ENCODE measurements at places on chromosomes 1 and 21.

GRCh38 chr1:169263059-169263458 is 104.5 kb downstream of the NME7 start:
- DNase-seq = no peak

- no peak for DNase-seq
Measured at GRCh38 chr1:77319036-77319705, 37.4 kb downstream of the AK5 start.

DNA sequence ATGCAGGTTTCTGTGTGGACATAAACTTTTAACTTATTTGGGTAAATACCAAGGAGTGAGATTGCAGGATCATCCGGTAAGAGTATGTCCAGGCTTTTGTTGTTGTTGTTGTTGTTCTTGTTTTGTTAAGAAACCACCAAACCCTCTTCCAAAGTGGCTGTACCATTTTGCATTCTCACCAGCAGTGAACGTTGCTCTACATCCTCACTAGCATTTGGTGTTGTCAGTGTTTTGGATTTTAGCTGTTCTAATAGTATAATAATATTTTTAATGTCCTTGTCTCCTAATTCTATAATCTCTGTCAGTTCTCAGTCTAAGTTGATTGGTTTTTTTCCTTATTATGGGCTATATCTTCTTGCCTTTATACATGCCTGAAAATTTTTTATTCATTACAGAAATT is 37.8 kb downstream of the TENT5C start:
- no peak for DNase-seq

DNA sequence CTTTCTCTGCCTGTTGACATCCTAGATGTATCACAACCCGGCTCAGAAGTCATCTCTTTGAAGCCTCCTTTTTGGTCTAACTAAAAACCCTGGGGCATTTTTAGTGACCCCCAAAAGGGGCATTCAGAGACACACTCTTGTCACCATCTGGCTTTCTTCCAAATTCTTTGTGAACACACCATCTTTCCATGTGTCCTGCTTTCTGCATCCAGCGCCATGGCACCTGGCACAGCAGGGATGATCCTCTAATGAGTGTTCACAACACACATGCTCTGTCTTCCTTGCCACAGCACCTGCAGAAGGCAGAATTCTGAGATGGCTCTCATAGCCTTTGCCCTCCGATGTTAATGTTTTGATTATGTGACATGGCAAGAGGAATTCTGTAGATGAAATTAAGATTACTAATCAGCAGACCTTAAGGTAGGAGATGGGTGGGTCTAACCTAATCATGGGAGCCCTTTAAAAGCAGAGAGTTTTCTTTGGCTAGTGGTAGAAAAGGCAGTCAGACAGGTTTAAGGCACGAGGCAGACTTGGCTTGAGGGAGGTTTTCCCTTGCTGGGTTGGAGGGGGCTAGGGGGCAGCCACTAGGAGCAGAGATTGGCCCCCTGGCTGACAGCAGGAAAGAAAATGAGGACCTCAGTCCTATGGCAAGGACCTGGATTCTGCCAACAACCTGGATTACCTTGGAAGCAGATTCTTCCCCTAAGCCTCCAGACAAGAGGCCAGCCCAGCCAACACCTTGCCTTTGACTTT is 4.9 kb upstream of the TMEM61 start:
- DNase-seq = no peak

DNA sequence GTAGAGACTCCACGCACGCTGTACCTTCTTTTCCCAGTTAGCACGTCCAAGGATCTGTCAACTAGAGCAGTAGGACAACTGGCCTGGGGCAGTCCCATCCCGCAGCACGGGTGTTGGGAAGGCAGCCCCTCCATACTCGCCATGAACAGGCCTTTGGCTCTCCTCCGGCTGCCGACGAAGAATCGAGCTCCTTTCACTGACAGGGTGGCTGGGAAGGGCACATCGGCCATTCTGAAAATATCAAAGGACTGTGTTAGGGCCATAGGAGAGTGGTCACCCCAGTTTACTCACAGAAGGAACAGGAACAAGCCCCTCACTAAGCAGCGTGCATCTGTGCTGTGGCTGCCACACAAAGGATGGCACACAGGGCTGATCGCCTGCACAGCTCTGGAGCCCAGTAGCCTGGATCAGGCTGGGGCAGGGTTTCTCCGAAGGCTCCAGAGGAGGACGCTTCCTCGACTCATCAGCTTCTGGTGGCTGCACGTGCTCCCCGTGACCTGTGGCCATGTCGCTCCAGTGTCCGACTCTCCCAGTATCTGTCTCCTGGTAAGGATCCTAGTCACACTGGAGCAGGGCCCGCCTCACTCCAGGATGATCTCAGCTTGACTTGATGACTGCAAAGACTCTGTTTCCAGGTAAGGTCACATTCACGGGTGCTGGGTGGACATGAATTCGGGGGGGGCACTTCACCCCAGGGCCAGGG is 8.9 kb downstream of the KRTAP10-1 start:
- no peak for DNase-seq

DNA sequence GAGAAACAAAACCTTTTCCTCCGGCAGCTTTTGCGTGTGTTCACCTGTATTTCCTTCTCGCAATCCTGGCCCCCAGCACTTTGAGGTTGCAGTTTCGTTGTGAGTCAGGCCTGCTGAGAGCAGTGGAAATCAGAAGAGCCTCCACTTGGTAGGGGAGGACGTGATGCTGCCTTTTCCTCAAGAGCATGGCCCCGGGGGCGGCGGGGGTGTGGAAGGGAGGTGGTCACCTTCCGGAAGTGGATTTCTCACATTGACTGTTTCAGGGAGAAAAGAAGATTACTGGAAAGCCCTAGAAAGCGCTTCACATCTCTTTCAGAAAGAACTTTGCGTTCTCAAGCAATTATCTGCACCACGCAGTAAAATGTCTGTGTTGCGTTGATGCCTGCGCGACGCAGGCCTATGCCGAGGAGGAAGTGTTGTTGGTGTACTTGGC is 12.2 kb upstream of the IL10 start:
- peak; percentile 31 for DNase-seq

DNA sequence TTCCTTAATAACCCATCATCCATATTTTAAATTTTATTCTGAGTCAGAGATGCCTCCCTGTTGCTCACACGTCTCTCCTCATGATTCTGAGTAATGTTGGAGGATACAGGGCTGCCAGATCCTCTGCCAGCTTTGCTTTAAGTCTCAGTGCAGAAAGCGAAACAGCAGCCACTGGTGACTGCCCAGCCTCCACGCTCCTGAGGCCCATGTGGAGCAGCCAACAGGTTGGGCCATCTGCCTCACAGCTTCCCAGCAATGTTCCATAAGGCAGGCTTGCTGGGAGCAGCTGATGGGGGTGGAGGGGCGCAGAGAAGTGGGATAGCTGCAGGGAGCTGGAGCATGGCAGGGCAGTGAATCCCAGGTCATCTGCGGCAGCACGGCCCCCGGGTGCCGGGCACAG is 104.2 kb downstream of the IGSF21 start:
- no peak for DNase-seq

GRCh38 chr1:221886743-221887414 is 145.0 kb upstream of the DUSP10 start:
- no peak for DNase-seq

DNA sequence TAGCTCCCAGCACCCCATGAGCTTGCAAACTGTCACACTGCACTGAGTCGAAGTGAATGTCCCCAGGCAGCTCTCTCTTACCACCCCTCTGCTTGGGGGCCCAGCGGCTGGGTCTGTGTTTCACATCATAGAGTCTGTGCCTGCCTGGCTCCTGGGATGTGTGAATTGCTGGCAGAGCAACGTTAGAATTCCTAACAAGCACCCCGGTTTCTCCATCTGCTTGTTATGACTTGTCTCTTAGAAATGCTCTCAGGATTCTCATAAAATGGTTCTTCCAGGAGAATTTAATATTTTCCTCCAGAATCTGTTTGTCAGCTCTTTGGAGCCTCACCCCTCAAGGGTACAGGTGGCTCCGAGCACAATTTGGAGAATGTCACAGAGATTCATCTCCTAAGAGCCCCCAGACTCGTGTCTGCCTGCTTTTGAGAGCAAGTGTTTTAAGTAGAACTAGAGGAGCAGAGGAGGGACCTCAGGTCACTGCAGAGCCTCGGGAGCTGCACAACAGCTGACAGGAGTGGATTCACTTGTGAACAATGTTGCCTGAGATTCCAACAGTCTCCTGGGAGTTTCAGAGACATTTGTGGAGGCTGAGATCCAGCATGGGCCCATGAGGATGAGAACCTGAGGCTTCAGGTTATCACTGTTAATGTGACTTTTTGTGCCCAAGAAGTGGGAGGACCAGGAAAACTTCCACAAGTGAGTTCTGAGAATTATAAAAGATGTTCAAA is 131.5 kb downstream of the KCNJ6 start:
- no peak for DNase-seq

GRCh38 chr21:41043014-41043413 is 124.9 kb upstream of the BACE2 start:
- DNase-seq = no peak

DNA sequence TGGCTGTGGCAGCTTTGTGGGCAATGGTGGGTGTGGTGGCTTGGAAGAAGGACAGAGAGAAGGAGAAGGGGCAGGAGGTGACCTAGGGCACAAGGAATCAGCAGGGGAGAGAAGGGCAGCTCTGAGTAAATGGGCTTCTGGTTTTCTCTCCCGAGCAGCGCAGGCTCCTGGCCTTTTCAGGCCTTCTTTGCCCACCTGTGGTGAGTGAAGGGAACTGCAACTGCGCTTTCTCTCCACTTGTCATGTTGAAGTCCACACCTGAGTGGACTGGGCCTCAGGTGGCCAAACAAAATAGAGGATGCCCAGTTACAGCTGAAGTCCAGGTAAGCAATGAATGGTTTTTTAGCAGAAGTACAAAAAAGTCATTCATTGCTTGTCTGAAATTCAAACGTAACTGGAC is 29.4 kb upstream of the KCNA10 start:
- no peak for DNase-seq

- DNase-seq = no peak
Measured at GRCh38 chr1:178057912-178058534, 35.9 kb upstream of the RASAL2 start.

DNA sequence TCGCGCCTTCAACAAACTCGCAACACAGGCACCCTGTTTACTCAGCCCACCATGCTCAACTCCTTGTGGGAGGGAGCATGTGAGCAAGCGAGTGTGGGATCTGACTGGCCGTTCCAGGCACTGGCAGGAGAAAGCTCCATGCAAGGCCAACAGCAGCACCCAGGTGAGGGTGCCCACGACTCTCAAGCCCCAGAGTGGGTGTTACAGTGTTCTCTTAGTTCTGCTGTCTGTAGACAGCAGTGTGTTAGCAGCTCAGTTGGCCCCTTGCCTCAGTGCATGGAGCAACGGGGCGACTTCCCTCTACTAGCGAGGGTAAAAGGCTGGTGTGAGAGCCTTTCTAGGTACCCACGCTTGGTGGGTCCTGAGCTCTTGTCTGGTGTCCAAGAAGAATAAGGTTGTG is 114.6 kb downstream of the PIGK start:
- no peak for DNase-seq

- DNase-seq = no peak
Measured at GRCh38 chr1:196651637-196652215, at the start of gene CFH. CFH (plus strand) TSS chr1:196652043; CDS start chr1:196652118, 75 bp downstream.

GRCh38 chr1:237911911-237912310 is 21.2 kb upstream of the ZP4 start:
- no peak for DNase-seq

GRCh38 chr1:200242110-200243041 is 167.5 kb downstream of the ZNF281 start:
- DNase-seq = no peak

GRCh38 chr21:38196036-38196435 is 60.8 kb upstream of the KCNJ15 start:
- DNase-seq = no peak

- no peak for DNase-seq
Measured at GRCh38 chr1:151065089-151065645, 5.0 kb downstream of the MLLT11 start.

- DNase-seq = no peak
Measured at GRCh38 chr1:205137901-205138300, 16.1 kb upstream of the RBBP5 start.

GRCh38 chr1:37130221-37130948 is 96.1 kb upstream of the GRIK3 start:
- DNase-seq = no peak

- no peak for DNase-seq
Measured at GRCh38 chr1:71804140-71804539, 478.2 kb downstream of the NEGR1 start.

DNA sequence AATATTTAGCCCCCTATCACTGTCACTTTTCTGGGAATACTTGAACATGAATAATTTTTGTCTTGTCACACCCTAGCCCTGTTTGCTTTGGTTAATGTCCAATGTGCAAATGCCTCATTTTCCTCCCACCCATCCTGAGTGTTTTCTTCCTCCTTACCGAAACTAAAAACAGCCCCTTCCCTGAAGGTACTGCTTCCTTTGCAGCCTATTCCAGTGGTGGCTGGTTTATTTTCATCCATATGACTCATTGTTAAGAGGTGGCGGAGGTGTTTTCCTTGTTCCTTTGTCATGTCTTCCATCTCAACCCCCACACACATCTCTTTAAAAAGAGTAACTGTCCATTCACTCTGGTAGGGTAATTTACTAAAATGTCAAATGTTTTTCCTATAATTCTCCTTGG is 40.4 kb downstream of the CD55 start:
- no peak for DNase-seq

- peak; percentile 29 for DNase-seq
Measured at GRCh38 chr1:171654942-171655745, 2.7 kb upstream of the MYOC start.

- no peak for DNase-seq
Measured at GRCh38 chr1:38370716-38371504, 324.3 kb upstream of the POU3F1 start.

DNA sequence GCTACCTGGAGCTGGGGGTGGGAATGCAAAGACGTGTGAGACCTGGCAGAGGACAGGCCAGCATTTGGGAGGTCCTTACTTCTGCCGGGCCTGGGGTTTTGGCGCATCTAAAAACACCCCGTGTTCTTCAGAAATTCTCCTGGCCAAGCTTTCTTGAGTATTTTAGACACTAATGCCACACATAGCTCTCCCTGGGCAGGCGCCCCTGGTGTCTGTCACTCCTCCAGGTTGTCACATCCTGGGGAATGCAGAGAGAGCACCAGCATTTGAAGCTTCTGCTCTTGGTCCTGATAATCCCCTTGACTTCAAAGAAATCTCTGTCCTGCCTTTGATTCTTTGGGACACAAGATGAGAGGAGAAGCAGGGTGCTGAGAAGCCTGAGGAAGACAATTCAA is 6.0 kb downstream of the CAPN9 start:
- DNase-seq = no peak

GRCh38 chr1:201741763-201742342 is 87.1 kb upstream of the IPO9 start:
- no peak for DNase-seq

DNA sequence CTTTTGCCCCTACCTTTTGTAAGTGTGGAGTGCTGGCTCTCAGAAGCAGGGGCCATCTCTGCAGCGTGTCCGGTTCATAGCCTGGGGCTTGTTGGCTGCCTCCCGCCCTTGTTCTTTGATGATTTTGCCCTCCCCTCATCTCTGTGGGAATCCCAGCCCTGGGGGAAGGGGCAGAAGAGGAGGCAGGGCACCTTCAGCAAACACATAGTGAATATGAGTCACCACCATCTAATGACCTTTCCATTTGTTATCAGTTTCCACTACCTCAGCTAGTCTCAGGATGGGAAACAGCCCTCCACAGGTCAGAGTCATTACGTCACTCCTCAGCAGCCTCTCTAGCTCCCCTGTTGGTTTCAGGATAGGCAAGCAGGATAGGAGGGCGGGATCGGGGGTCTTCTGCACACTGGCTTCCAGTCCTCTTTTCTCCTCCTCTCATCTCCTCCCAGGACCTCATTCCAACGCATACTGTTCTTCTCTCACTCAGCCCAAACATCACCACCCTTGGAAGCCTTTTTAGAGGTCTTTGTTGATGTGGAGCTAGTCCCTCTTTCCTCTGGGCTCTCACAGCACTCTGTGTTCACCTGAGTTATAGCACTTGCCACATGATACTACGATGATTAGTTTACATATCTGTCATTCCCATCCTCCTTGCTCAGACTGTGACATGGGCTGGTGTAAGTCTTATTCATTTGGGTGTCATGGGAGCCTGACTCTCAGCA is 15.8 kb downstream of the GADD45A start:
- no peak for DNase-seq

All from T follicular helper cell (primary cell).